ENCODE measurements at places on chromosomes 4 and X.
A peak's percentile ranks its signal among the peaks of the same experiment; 100 is the strongest.

GRCh38 chrX:55240788-55241340 is 20.7 kb downstream of the PAGE5 start:
- H3K27ac ChIP-seq, result no peak overlapping the region
- no peaks in the 10 kb centered on the region for H3K27me3 ChIP-seq
- no peak overlapping the region for H3K4me3 ChIP-seq
- DNase-seq, result no peak
- H3K4me1 ChIP-seq, result no peaks in the 10 kb centered on the region

- no peaks in the 10 kb centered on the region for H3K36me3 ChIP-seq
- no peak for DNase-seq
- H3K4me1 ChIP-seq, result no peaks in the 10 kb centered on the region
- no peak overlapping the region for H3K4me3 ChIP-seq
Measured at GRCh38 chr4:178941975-178942374, 1499.7 kb upstream of the AGA start.

- H3K27me3 ChIP-seq, result peaks cover 27% of the 10 kb centered on the region
- H3K4me1 ChIP-seq, result no peaks in the 10 kb centered on the region
- H3K27ac ChIP-seq, result no peak overlapping the region
- H3K4me3 ChIP-seq, result no peak overlapping the region
- no peaks in the 10 kb centered on the region for H3K36me3 ChIP-seq
- DNase-seq, result no peak
Measured at GRCh38 chr4:76634220-76634619, 199.2 kb downstream of the SHROOM3 start.

GRCh38 chr4:128601991-128602695 is 207.4 kb upstream of the JADE1 start:
- H3K4me3 ChIP-seq, result no peak overlapping the region
- H3K27ac ChIP-seq, result no peak overlapping the region
- no peaks in the 10 kb centered on the region for H3K4me1 ChIP-seq
- DNase-seq, result no peak

GRCh38 chr4:120821029-120821428 is 101.5 kb downstream of the PRDM5 start:
- H3K27ac ChIP-seq, result no peak overlapping the region
- H3K4me1 ChIP-seq, result peaks cover 13% of the 10 kb centered on the region
- no peak for DNase-seq
- no peaks in the 10 kb centered on the region for H3K36me3 ChIP-seq
- H3K4me3 ChIP-seq, result no peak overlapping the region

DNA sequence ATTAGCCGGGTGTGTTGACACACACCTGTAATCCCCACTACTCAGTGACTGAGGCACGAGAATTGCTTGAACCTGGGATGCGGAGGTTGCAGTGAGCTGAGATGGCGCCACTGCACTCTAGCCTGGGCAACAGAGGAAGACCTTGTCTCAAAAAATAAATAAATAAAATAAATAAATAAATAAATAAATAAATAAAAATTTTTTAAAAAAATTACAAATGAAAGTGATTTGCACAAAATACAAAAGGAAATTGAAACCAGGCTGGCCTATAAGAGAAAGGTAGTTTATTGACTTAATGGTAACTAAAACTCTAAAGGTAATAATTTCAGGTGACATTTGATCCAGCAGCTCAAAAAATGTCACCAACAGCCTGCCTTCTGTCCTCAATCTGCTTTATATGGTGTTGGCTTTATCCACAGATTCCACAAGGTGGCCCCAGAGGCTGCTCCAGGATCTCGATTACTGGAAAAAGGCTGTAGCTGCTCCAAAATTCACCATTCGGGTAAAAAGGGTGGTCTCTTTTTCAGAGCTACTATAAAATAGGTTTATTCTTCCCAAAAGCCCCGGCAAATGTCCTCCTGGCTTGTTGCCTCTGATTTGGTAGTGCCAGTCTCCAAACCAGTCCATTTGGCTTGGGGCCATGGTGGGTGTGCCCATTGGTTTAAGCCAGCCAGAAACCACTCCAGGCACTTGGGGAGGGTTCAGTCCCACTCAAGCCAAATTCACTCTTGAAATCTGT is 61.4 kb upstream of the TRIM2 start:
- no peak overlapping the region for H3K4me3 ChIP-seq
- no peaks in the 10 kb centered on the region for H3K36me3 ChIP-seq
- DNase-seq, result peak; percentile 75
- H3K27ac ChIP-seq, result no peak overlapping the region

DNA sequence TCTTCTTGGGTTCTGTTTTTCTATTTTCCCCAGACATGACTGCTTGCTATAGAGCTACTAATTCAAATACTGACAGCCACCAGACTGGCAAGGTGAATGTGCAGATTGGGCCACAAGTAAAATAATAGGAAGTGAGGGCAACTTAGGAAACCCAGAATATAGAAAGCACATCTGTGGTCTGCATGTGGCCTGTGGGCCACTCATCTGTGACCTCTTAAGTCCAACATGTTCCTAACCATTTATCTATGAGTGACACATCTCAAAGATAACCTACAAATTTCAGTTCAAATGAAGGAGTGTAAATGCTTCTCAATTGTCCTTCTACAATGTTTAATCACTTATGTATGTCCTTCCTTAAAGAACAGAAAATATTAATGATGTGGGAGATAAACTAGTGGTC is 128.9 kb downstream of the REELD1 start:
- peaks cover 3% of the 10 kb centered on the region for H3K4me1 ChIP-seq
- no peak overlapping the region for H3K27ac ChIP-seq
- H3K36me3 ChIP-seq, result no peaks in the 10 kb centered on the region
- H3K4me3 ChIP-seq, result no peak overlapping the region
- DNase-seq, result no peak

DNA sequence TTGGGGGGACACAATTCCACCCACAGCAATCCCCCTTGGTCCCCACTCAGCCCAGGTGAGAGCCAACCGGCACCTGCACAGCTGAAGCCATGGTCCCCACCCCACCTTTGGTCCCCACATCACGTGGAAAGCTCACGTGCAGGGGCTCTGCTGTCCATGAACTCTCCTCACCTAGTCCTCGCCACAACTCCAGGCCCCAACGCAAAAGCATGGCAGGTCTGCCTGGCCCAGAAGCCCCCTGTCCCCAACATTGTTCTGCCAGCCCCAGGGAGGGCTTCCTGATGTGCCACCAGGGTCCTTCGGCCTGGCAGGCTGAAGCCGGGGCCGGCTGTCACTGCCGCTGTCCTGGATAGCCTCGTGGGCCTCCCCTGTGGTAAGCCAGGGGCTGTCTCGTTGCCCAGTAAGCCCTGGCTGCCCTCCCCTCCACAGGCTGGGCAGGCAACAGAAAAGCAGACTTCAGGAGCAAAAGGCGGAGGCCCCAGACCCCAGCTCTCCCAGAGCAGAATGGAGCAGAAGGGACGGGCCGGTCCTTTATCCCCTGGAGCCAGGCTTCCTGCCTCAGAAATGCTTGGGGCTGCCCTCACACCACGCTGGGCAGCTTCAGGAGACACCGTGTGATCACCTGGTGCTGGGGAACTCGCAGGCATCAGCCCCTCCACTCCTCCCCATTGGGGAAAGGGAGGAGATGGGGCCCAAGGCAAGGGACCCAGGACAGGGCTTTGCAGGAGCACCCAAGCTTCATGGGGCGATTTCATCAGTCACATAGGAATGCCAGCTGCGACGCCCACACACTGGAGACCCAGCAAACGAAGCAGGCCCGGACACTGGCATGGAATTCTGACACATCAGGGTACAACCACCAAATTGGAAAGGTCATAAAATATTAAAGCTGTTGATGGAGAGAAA is 103.7 kb downstream of the ADRA2C start:
- H3K27me3 ChIP-seq, result peaks cover 36% of the 10 kb centered on the region
- DNase-seq, result no peak
- no peak overlapping the region for H3K27ac ChIP-seq
- peaks cover 2% of the 10 kb centered on the region for H3K4me1 ChIP-seq

GRCh38 chr4:87006426-87006675 is 71.5 kb downstream of the AFF1 start:
- peaks cover 42% of the 10 kb centered on the region for H3K4me1 ChIP-seq
- peaks cover 3% of the 10 kb centered on the region for H3K36me3 ChIP-seq
- no peak for DNase-seq
- H3K4me3 ChIP-seq, result peak overlapping the region; percentile 91
- H3K27me3 ChIP-seq, result no peaks in the 10 kb centered on the region

- H3K4me1 ChIP-seq, result no peaks in the 10 kb centered on the region
- H3K4me3 ChIP-seq, result no peak overlapping the region
- DNase-seq, result no peak
- H3K27me3 ChIP-seq, result no peaks in the 10 kb centered on the region
- no peaks in the 10 kb centered on the region for H3K36me3 ChIP-seq
Measured at GRCh38 chr4:144371485-144371884, 231.0 kb upstream of the GYPA start.

- H3K4me1 ChIP-seq, result no peaks in the 10 kb centered on the region
- no peak overlapping the region for H3K27ac ChIP-seq
- H3K4me3 ChIP-seq, result no peak overlapping the region
- H3K36me3 ChIP-seq, result no peaks in the 10 kb centered on the region
- DNase-seq, result no peak
- peaks cover 13% of the 10 kb centered on the region for H3K27me3 ChIP-seq
Measured at GRCh38 chr4:15890246-15890829, 48.2 kb downstream of the FGFBP1 start.

- no peaks in the 10 kb centered on the region for H3K4me1 ChIP-seq
- no peak overlapping the region for H3K4me3 ChIP-seq
- DNase-seq, result no peak
- H3K36me3 ChIP-seq, result no peaks in the 10 kb centered on the region
Measured at GRCh38 chrX:115946059-115946458, 224.5 kb upstream of the AGTR2 start.

- no peak overlapping the region for H3K4me3 ChIP-seq
- peaks cover 27% of the 10 kb centered on the region for H3K4me1 ChIP-seq
- no peaks in the 10 kb centered on the region for H3K27me3 ChIP-seq
- H3K36me3 ChIP-seq, result peaks cover 38% of the 10 kb centered on the region
- H3K27ac ChIP-seq, result no peak overlapping the region
Measured at GRCh38 chr4:77899607-77900006, 37.0 kb downstream of the MRPL1 start.

GRCh38 chr4:75056277-75056676 is 123.4 kb downstream of the PARM1 start:
- no peaks in the 10 kb centered on the region for H3K36me3 ChIP-seq
- no peak overlapping the region for H3K27ac ChIP-seq
- peaks cover 2% of the 10 kb centered on the region for H3K27me3 ChIP-seq

DNA sequence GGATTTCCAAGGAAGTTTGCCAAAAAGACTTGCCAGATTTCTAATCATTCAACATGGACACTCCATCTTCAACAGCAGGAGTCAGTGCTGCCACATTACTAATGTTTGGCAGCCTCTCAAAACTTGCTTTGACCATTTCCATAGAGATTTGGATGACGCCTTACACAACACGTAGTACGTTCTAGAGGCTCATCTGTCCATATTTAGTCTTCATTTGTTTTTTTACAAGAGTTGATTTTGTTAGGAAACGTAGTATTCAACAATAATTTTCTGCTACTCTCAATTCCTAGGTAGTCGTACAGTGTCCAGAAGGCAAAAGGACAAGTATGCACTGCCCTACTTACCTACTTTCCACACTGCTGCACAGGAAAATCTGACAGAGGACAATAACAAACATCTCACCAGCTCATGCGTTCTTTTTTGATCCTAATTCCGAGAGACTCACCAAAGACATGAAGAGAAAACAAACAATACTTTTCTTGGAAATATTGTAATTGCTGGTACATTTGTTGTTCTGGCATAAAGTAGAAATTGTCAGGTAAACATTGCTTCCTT is 117.3 kb downstream of the SNCA start:
- peaks cover 3% of the 10 kb centered on the region for H3K27me3 ChIP-seq
- no peak for DNase-seq
- H3K4me1 ChIP-seq, result no peaks in the 10 kb centered on the region

- H3K27ac ChIP-seq, result peak overlapping the region; percentile 53
- H3K4me1 ChIP-seq, result peaks cover 27% of the 10 kb centered on the region
- DNase-seq, result peak; percentile 55
- no peak overlapping the region for H3K4me3 ChIP-seq
Measured at GRCh38 chr4:40915318-40916217, 165.8 kb downstream of the NSUN7 start.

DNA sequence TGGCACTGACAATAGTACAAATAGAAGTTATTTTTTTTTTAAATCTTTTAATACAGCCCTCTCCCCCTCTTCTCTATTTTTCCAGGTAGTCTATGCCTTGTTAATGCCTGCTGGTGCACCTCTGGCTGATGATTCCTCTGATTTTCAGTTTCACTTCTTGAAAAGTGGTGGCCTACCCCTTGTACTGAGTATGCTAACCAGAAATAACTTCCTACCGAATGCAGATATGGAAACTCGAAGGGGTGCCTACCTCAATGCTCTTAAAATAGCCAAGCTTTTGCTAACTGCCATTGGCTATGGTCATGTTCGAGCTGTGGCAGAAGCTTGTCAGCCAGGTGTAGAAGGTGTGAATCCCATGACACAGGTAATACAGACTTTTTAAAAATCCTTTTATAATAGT is 99.1 kb downstream of the USP9X start:
- H3K4me3 ChIP-seq, result no peak overlapping the region
- H3K36me3 ChIP-seq, result peaks cover 21% of the 10 kb centered on the region
- peaks cover 16% of the 10 kb centered on the region for H3K4me1 ChIP-seq
- no peaks in the 10 kb centered on the region for H3K27me3 ChIP-seq

DNA sequence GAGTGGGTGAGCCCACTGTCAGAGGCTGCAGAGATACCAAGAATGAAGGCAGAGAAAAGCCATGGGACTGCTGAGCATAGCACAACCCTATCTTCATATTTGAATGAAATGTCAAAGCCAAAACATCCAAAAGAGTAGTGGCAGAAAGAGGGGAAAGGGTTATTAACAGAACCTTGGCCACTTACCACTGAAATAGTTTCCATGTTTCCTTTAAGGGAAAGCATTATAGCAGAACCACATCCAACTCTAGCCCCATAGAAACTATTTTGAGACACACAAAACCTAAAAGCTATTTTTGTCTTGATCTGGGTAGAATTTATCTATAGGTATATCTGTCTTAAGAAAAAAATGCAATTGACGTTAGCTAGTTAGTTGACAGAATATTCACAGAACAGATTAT is 140.1 kb downstream of the CBR4 start:
- DNase-seq, result no peak
- no peak overlapping the region for H3K4me3 ChIP-seq
- H3K4me1 ChIP-seq, result peaks cover 27% of the 10 kb centered on the region
- peaks cover 29% of the 10 kb centered on the region for H3K27me3 ChIP-seq
- H3K27ac ChIP-seq, result no peak overlapping the region

GRCh38 chrX:1534301-1535168 is 2.5 kb downstream of the P2RY8 start:
- DNase-seq, result peak; percentile 64
- peaks cover 10% of the 10 kb centered on the region for H3K36me3 ChIP-seq
- H3K27me3 ChIP-seq, result no peaks in the 10 kb centered on the region
- peak overlapping the region; percentile 99 for H3K27ac ChIP-seq
- H3K4me3 ChIP-seq, result peak overlapping the region; percentile 94

DNA sequence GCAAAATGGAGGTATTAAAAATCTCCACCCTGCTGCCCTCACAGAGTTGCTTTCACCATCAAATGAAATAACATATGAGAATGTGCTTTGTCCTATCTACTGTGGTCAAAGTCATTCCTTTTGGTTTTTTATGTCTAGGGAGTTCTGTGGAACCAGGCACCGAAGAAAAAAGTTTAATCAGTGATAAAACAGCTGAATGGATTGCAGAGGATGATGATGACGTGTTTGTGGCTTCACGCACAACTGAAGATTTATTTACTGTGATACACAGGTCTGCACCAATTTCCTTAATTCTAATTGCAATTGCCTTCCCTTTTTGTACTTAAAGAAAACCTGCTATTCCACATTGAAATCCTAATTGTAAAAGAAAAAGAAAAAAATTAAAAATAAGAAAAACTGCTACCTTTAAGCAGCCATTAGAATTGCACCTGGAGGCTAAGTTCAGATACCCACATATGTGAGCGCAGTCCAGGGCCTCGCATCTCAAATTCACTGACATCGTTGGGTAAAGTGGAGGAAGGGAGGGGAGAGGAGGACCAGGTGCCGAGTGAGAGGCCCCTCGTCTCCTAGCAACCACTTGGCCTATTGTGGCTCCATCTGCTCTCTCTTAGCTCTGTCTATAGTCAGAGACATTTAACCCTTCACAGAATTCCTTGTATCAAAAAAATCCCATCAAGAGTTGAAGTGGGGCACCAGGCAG is 10.5 kb upstream of the RTL5 start:
- no peak overlapping the region for H3K4me3 ChIP-seq
